ENCODE measurements at places on chromosomes 7 and 10.

DNA sequence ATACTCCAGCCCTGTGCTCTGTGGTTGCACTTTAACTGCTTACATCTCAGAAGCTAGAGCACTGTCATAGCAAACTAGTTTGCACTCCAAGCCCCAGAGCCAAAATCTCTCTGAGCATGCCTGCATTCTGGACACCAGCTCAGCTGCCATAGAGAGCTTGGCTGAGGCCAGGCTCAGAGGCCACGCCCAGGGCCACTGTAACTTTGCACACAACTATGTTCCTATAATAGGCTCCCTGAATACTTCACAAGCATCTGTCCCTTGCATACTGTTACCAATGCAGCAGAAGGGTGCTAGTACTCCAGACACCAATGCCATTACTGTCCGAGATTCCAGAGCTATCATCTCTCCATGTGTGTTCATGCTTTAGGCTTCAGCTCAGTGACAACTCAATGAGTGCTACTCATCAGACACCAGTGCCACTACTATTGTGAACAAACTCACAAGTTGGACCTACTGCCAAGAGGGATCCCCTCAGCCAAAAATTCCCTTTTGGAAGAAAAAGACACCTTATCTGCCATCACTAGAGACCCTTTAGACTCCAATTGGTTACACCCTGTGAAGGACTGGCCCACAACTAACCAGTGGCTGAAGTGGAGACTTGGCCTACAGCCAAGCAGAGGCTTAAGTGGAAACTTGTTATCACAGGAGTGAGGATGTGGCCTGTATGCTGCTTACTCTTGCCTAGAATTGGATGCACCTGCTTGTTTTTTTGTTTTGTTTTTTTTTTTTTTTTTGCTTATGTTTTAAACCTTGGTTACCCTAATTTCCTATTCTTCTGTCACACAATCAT lies 211.6 kb upstream of the MAGI2 start:
- DNase-seq, result no peak

- no peak for DNase-seq
These were observed 38.4 kb downstream of the NT5C2 start for GRCh38 chr10:103154521-103155299.

- no peak for DNase-seq
These were observed 22.4 kb upstream of the NPFFR1 start for GRCh38 chr10:70306181-70306705.

- DNase-seq, result peak; percentile 3
These were observed 39.4 kb upstream of the GDF10 start for GRCh38 chr10:47260505-47261111.

DNA sequence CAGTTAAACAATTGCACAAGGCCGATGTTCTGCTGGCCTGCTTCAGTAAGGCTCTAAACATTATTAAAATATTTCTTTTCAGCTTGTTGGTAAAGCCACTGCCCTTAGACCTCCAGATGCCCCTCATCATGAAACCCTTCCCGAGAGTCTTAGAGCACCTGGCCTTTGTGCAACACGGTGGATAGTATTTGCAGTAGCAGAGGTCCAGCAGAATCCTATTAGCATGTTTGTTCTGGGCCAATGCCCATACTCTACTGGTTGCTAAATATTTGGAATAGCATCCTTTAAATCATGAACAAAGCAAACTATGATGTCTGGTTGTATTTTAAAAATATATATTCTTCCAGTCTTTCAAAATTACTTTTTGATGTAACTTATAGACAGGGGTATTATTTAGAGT lies 584.6 kb downstream of the CNTNAP2 start:
- no peak for DNase-seq

- no peak for DNase-seq
These were observed 53.9 kb upstream of the IL6 start for GRCh38 chr7:22672846-22673680.

GRCh38 chr10:114544045-114544659 lies 113.9 kb downstream of the ABLIM1 start:
- peak; percentile 71 for DNase-seq

DNA sequence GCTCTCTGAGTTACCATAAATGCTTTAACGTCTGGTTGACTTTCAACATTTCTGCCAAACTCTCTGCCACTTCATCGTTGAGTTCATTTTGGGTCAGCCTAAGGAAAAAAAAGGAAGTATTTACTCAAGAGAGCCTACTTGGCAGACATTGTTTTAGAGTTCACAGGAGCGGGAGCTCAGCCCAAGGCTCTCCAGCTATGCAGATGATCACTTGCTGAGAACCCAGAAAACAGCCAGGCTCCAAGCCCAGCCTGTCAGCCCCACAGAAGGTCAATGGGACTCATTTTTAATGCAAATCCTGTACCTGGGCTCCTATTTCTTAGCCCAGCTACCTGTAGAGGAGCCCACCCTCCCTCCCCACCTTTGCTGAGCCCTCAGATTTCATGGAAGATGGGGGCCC lies 45.5 kb downstream of the NOD1 start:
- DNase-seq, result peak; percentile 45

DNA sequence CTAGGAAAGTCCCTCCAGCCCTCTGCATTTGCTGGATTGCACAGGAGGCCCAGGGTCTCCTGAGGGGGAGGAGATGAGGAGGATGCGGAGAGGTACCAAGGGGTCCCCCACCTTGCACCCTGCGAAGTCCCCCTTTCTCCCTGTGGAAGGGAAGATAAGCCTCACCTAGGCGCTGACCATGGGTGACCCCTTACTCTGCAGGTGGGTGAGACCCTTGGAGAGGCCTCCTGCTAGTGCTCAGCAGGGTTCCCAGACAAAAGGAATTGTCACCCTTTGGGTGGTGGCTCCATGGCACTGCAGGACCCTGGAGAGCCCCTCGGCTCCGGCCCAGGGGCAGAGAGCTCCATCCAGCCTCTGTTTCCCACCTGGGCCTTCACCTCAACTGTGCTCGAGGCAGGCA lies 107.0 kb upstream of the RET start:
- no peak for DNase-seq
